Activated T-cell treated with anti-CD3 and anti-CD28 coated beads, Interleukin-2, amount 50 U/mL, for 4 hours (primary cell): ENCODE measurements at places on chromosomes 1 and 21. TPM values are rescaled to one million over a fixed set of nuclear protein-coding genes. Genes with fewer than 3 reads are reported as not detected.

DNA sequence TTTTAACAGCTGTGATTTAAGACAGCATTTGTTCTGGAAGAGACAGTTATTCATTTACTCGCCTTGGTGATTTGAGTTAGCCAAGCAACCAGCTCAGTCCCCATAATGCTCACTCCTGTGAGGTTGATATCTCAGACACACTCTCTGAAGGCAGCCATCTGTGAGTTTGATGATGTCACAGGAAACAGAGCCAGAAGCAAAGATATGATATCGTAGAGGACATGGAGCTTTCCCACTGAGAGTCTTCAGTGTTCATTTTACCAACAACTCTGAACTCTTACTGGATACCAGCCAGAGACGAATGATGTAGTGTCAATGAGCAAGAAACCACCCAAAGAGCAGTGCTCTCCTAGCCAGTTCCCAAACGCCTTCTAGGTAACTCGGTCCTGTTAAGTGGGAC lies 219.4 kb downstream of the SLC35F3 start:
- no peak for DNase-seq

- DNase-seq = no peak
Measured at GRCh38 chr1:39892601-39893595, 8.8 kb downstream of the MYCL start.

- DNase-seq = no peak
Measured at GRCh38 chr21:34092262-34092921, 19.0 kb downstream of the MRPS6 start.

Gene OPTC
- total RNA-seq = not detected

GRCh38 chr1:26257222-26257621 lies 22.7 kb upstream of the SH3BGRL3 start:
- no peak for DNase-seq

Gene GCSAML
- 0.37 TPM for total RNA-seq

Gene NPPB
- total RNA-seq = not detected
